GM23248 (cell line): ENCODE measurements at places on chromosomes 5 and 9. TPM values are rescaled to one million over a fixed set of nuclear protein-coding genes. Genes with fewer than 3 reads are reported as not detected.
A peak's percentile ranks its signal among the peaks of the same experiment; 100 is the strongest.

The LIFR gene
- total RNA-seq, result 6.9 and 16.4 TPM in 2 replicates

GRCh38 chr5:5711592-5711991 lies 289.1 kb downstream of the ICE1 start:
- no peaks in the 10 kb centered on the region for H3K4me1 ChIP-seq
- no peak overlapping the region for H3K4me3 ChIP-seq
- no peak overlapping the region for H3K27ac ChIP-seq

DNA sequence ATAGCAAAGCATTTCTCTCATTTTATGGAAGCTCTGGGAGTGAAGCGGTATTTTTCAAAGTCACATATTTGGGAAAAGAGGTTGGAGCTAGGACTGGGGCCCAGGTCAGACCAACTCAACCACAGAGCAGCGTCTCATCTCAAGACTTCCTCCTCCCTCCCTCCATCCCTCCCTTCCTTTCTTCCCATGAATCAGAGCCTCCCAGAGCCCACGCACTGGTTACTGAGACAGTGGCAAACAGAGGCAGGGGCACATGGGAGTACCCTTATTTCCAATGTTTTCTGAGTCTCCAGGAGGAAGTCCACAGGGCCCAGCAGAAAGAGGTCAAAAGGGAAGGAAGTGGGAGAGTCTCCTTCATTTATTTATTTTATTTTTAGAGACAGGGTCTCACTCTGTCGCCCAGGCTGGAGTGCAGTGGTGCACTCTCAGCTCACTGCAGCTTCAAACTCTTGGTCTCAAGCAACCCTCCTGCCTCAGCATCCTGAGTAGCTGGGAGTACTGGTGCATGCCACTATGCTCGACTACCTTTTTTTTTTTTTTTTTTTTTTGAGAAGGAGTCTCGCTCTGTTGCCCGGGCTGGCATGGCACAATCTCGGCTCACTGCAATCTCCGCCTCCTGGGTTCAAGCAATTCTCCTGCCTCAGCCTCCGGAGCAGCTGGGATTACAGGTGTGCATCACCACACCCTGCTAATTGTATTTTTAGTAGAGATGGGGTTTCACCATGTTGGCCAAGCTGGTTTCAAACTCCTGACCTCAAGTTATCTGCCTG lies 52.5 kb upstream of the CDKN2AIPNL start:
- DNase-seq, result peak; percentile 49
- no peak overlapping the region for H3K4me3 ChIP-seq
- no peaks in the 10 kb centered on the region for H3K27me3 ChIP-seq
- H3K4me1 ChIP-seq, result peaks cover 19% of the 10 kb centered on the region

GRCh38 chr5:109833946-109834345 lies 144.2 kb downstream of the MAN2A1 start:
- no peak overlapping the region for H3K4me3 ChIP-seq
- no peak for DNase-seq
- H3K27ac ChIP-seq, result no peak overlapping the region
- no peaks in the 10 kb centered on the region for H3K27me3 ChIP-seq
- H3K4me1 ChIP-seq, result no peaks in the 10 kb centered on the region
